NCI-H2227 treated with DMSO at 0.1 percent for 48 hours (cell line): ENCODE measurements at places on chromosomes 12 and 14.

GRCh38 chr14:80780500-80780899, 161.0 kb downstream of the CEP128 start:
- no peak for DNase-seq

- no peak for DNase-seq
These were observed 74.2 kb downstream of the SMOC1 start for GRCh38 chr14:69953266-69953915.

- no peak for DNase-seq
These were observed 97.0 kb downstream of the TMEM30B start for GRCh38 chr14:61184112-61184511.

GRCh38 chr12:98869886-98870503, 224.9 kb downstream of the APAF1 start:
- DNase-seq: no peak

- no peak for DNase-seq
These were observed 297.6 kb upstream of the SEL1L start for GRCh38 chr14:81831128-81831820.

DNA sequence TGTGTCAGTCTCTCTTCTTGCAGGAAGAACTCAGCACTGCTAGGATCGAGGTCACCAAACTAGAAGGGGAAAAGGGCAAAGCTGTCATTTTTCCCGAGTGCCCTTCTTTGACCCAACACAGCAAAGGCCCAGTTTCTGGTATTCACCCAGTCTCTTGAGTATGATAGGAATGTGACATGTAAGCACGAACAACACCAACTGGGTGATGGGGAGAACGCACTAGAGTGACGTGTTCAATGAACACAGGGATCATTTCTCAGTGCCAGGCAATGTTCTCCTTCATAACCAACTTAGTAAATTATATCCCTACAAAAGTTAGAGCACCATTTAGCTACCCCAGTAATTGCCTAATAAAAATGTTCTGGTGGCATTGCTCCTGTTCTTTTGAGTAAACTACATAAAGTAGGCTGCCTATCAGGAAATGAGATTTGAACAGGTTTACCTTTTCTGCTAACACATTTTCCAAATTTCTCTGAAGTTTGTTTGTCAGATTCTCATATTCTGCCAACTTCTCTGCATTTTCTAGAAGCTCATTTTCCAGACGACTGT, 64.5 kb downstream of the NIN start:
- DNase-seq: no peak

DNA sequence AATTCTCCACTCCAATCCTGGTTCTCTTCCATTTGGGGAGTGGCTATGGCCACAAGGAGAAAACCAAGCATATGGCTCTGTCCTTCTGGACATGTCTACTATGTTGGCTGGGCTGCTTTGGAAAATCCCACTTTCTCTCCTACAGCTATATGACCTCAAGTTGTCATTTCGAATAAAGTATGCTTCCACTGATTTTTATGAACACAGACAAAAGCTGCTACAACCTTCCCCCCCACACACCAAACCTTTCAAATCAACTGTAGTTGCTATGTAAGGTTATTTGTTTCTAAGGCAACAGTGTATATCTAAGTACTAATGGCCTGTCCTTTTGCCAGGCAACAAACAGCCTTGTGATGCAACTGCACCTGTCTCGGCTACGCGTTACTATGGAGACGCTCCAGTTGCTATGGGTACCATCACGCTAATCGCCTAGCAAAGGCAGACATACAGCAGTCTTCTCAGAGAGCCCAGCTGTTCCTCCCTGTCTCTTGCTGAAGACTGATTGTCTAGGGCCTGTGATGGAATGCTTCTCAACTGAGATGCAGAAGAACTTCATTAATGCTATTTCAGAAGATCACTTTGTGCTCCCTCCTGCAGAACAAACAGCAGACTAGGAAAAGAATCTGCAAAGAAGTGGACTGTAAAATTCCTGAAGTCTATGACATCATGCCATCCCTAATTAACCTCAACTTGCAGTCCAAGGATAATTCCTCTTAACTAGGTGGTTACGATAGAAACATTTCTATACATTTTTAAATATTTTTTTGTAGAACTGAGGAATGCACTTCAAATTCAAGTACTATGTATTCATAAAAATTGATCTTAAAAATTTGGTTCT, 67.6 kb downstream of the FOXN3 start:
- peak; percentile 91 for DNase-seq

DNA sequence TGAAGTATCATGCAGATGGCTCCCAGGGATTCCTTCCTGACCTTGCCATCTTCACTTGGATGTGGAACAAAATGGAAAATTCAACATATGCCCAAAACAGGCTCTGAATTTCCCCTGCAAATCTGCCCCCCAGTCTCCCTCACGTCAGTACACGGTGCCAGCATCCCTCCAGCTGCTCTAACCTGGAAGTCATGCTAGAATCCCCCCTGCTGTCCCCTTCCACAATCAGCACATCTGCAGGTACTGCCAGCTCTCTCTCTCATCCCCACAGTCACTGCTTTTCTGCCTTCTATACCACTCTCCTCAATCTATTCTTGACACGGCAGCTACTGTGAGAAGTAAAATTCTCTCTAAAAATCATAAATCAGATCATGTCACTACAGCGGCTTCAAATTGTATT, 21.6 kb downstream of the GALNT6 start:
- DNase-seq: no peak

- DNase-seq: no peak
These were observed 130.0 kb downstream of the SLC15A4 start for GRCh38 chr12:128693771-128694170.

- DNase-seq: no peak
These were observed 152.7 kb downstream of the GXYLT1 start for GRCh38 chr12:41992022-41992421.

DNA sequence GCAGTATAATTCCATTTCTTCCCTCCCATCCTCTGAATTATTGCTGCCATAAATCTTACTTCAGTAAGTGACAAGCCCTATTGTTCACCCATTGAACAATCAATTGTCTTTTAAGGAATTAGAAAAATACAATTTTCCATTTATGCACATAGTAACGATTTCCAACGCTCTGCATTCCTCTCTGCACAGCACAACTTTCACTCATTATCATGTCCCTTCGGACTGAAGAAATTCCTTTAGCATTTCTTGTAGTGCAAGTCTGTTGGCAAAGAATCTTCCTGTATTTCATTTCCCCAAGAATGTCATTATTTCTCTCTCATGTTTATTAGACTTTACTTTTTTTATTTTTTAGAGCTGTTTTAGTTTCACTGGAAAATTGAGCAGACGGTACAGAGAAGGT, 252.1 kb upstream of the RTL1 start:
- DNase-seq: no peak

- no peak for DNase-seq
These were observed 168.0 kb upstream of the HMGA2 start for GRCh38 chr12:65656156-65656882.

DNA sequence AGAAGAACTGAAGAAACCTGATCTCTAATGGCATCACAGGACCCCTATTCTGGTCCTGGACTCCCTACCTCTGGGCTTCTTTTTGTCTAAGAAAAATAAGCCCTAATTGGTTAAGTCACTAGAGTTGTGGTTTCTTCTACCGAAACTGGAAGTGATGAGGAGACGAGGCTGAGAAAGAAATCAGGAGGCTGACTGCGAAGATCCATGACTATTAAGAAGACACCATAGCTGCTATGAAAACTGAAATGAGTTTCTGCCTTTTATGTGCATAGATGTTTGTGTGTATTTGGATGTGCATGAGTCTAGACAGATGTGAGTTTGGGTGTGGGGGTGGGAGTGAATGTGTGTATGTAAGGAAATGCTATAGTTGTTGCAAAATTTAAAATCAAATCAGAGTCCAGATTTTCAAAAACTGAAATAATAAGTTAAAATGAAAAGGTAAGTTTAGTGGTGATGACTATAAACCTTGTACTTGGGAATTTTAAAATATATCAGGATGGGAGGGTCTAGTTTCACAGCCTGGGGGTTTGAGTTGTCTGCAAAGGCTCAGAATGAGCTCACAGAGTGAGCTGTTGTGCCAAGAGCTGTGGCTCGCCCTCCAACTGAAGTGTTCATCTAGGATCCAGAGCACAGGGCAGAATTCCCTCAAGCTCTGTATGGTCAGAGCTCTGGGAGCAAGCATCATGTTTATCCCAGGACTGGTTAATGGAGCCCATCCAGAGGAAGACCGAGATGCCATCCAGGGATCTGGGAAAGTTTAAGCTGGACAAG, 94.9 kb downstream of the VCPKMT start:
- DNase-seq: no peak

DNA sequence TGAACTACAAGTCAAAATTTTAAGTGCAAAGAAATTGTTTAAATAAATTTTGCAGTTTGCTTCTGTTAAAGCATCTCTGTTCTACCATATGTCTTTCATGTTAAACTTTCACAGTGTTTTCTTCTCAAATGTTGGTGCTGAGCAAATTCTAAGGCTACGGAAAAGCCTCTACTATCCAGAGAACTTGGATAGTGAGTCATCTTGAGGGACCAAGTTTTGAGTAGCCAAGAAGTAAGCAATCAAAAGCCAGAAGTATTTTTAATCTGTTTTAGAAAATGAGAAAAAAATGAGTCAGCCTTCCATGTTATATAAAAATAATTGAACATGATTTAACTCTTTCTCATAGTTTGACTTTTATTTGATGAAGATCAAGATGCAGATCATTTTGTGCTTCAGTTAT, 3.3 kb downstream of the BRMS1L start:
- DNase-seq: no peak

DNA sequence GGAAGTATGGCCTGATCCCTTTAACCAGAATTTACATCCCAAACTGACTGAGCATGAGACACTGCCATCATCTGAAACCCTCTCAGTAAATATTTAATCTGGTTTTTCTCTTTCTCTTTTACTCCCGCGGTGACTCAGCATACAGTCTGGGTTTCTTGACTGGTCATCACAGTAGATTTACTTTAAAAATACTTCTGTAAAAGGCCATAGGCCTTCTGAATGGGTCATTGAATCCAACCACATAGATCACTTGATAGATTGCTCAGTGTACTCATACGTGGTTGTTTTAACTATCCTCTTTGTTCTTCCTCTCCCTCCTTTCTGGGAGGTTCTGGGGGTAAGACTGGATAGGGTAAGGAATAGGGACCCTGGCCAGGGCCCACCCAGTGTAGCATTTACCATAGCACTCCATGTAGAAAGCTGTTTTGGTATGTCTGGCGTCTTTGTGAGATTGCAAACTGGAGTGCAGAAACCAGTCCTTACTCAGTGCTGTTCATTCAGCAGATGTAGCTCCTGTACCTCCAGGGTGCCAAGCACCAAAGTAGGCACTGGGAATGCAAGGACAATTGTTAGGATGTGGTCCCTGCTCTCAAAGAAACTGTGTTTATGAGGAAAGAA, 165.7 kb downstream of the SRGAP1 start:
- DNase-seq: no peak

DNA sequence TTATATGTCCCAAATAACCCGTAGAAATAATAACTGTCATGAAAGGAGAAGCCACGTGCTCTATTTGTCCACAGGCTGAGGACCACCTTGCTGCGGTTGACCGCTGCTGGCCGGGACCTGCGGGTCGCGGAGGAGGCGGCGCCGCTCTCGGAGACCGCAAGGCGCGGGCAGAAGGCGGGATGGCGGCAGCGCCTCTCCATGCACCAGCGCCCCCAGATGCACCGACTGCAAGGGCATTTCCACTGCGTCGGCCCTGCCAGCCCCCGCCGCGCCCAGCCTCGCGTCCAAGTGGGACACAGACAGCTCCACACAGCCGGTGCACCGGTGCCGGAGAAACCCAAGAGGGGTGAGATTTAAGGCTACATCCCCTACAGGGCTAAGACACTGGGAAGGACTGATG, 21.0 kb downstream of the RPGRIP1 start:
- DNase-seq: peak; percentile 59

GRCh38 chr12:121980191-121980891, 41.3 kb upstream of the BCL7A start:
- DNase-seq: no peak

DNA sequence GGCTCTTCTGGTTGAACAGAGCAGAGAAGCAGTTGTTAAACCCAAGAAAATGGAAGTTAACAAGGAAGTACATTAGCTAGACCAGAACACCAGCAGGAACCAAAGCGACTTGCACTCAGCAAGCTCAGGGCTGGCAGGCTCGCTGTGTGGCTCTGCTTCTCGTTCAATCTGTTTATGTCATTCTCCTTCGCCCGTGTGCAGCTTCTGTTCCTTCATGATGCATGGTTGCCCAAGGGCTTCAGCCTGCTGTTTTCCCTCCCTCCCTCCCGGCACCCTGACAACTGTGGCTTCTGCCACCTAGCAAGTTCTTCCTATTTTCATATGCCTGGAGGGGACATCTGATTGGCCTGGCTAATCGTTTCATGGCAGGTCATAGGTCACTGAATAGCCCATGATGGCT, 25.3 kb downstream of the PIGH start:
- no peak for DNase-seq

DNA sequence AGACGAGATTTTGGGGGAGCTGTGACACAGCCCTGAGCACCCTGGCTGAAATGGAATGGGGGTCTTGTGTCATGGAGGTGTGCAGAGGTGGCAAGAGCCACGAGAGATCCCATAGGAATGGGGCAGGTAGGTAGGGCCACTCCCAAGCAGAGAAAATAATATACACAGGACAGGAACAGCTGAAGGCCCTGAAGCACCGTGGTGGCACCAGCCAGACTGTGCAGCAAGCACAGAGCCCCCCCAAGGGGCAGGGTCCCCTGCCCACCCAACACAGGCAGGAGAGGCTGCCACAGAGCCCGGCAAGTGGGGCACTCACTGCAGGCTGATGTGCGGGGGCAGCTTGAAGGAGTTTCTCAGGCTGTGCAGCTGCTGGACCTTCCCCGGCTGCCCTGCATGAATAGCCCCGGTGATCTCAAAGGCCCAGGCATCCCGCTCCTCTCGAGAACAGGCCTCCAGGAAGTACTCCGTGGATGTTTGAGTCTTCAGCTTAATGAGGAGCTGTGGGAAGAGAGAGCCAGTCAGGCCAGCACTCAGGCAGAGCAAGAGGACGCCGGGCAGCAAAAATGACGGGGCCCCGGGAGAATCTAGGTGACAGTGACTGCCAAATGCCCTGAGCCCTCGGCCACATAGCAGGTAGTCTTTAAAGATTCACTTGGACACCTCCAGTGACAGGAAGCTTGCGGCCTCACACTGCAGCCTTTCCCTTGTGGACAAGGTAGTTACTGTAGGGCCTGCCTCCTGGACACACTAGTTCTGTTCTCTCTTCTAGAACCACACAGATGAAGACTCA, 16.7 kb downstream of the PLEK2 start:
- no peak for DNase-seq
